ENCODE measurements at places on chromosomes 4 and X. TPM values are rescaled to one million over a fixed set of nuclear protein-coding genes. Genes with fewer than 3 reads are reported as not detected.

Gene TMPRSS11F
- not detected for polyA plus RNA-seq

Gene CSN1S1
- 0.21 TPM for polyA plus RNA-seq

Gene HSFX2
- polyA plus RNA-seq: 0.26 TPM

Gene NAA11
- not detected for polyA plus RNA-seq

Gene ABLIM2
- 1.5 TPM for polyA plus RNA-seq

Gene DDIT4L
- 3.4 TPM for polyA plus RNA-seq

Gene PASD1
- polyA plus RNA-seq: not detected

Gene SYTL4
- polyA plus RNA-seq: 0.85 TPM

Gene NPFFR2
- 2.1 TPM for polyA plus RNA-seq

GRCh38 chrX:110748256-110748806 is 47.3 kb downstream of the CHRDL1 start:
- no peak for DNase-seq

DNA sequence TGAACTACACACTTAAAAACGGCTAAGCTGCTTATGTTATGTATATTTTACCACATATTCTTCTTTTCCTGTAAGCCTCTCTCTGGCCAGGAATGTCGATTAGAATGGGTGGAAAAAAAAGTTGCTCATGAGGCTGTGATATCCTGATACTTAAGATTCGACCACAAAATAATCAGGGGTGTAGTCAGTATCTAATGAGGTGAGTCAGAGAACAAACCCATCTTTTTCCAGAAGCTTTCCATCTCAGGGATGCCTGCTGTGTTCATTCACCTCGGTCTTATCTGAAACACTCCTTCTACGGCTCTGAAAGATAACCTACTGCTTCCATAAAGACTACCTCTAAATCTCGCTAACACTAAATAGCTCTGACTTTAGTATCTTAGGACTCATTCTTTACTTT is 142.7 kb upstream of the MAP3K15 start:
- DNase-seq: no peak

- no peak for DNase-seq
Observed at GRCh38 chr4:81685104-81685503, 213.4 kb upstream of the RASGEF1B start.

- DNase-seq: peak; percentile 29
Observed at GRCh38 chrX:2767631-2768455, 16.0 kb downstream of the XG start.

DNA sequence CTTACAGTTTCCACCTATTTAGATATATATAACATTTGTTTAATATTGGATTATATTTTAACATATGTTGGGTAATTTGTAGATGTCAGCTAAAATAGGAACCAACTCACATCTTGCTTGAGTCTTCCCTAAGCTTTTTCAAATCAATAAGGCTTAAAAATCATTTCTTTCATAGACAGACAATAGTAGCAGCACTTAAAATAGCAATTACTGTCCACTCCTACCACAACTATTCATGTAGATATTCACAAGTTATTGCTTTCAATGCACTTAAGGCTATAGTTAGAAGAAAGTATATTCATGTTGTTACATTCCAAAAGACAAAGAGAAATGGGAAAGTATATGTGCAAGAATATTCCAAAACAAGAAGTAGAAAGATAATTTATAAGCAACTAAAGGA is 71.2 kb downstream of the YIPF7 start:
- DNase-seq: no peak

- DNase-seq: no peak
Observed at GRCh38 chr4:149857446-149857845, 41.8 kb upstream of the IQCM start.

DNA sequence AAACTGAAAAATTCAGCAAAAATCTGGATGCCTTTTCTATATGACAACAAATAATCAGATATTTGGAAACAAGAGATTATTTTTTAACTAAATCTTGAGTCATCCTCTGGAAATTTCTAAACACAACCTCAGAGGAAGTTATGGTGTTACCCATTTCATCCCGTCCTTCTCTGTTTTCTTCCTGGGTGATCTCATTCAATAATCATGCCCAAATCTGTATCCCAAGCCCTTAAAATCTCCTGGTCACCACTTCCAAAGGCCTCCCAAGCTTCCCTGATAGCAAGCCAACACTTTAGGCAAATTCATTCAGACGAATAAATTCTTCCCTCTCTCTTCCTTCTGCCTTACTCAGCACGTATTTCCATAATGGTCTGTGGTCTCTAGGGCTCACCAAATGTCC is 9.7 kb upstream of the SORCS2 start:
- no peak for DNase-seq

GRCh38 chr4:11904117-11904535 is 475.4 kb upstream of the HS3ST1 start:
- DNase-seq: no peak

- DNase-seq: no peak
Observed at GRCh38 chr4:108270466-108271450, 102.0 kb upstream of the LEF1 start.

DNA sequence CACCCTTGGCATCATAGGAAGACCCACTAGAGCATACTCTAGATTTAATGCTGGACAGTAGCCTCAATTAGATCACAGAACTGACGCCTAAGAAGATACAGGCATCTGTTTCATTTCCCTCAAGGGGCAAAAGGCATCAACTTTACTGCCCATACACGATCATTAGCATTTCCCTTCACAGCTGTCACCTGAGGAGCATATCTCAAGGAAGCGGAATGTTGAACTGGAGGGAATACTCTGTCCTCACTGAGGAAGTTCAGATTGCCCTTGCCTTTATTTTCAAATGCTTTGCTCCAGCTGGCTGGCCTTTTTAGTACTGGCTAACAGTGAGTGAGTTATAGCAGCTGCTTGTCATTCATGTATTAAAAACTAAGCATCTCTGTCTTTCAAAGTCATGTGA is 508.4 kb upstream of the GALNT7 start:
- DNase-seq: no peak

DNA sequence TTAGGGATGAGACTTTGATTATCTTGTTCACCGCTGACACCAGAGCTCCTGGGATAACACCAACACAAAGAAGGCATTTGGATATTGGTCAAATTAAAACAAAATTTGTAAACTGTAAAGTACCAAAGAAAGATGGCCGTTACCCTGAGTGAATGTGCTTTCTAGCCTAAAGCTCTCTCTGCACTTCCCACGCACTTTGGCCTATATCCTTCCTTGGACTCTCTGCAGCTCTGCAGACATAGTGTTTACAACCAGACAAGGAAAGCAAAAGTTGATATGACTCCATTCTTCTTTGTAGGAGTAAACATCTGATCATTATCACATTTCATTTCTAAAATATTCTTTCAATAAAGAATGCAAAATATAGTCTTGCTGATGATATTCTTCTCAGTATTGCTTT is 44.8 kb upstream of the PITX2 start:
- DNase-seq: no peak

DNA sequence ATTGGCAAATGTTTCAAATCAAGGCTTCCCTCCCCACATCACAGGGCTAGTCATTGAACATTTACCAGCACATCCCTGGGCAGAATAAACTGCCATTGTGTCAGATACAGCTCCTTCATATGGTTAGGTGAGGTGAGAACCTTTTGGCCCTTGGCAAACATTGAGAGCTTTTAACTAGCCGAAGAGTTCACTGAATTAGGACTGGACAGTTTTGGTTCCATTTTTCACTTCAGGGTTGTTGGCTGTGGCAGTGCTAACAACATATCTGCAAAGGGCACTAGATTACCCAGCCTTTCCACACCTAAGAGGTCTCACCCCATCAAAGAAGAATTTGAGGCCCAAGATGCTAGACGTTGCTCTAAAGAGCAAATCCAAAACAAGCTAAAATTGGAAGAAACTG is 180.7 kb downstream of the GUCY2F start:
- no peak for DNase-seq

Measured in GM23338 (cell line).